ENCODE measurements at places on chromosomes 3 and 15.

- DNase-seq = no peak
Observed at GRCh38 chr3:72054976-72055375, 270.0 kb upstream of the PROK2 start.

- no peak for DNase-seq
Observed at GRCh38 chr3:168422843-168423242, 327.1 kb upstream of the GOLIM4 start.

DNA sequence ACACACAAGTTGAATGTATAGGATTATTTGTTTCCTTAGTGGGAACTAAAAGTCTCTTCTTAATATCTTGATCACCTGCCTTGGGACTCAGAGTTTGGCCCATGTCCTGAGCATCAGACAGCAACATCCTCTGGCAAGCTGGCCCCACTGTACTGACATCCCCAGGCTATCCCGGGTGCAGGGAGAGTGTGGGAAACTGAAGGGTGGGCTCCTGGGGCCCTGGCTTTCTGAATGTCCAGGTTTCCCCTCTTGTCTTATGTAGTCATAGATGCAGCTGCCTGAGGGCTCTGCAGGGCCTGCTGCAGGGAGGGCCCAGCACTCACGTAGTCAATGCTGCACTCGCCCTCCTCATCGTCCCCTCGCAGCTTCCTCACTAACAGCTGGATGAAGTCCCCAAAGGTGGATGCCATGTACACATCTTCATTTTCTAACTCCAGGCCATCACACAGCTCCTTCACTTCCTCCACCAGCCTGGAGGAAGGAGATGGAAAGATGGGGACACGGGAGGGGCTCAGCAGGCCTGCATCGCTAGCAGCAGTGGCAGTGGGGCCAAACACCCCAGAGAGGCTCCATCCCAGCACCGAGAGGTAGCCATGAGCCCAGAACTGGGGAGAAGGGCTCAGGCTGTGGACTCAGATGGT lies 42.8 kb downstream of the ALDH1L1 start:
- no peak for DNase-seq

- DNase-seq = peak; percentile 59
Observed at GRCh38 chr3:45993421-45994027, 2.1 kb downstream of the FYCO1 start.

DNA sequence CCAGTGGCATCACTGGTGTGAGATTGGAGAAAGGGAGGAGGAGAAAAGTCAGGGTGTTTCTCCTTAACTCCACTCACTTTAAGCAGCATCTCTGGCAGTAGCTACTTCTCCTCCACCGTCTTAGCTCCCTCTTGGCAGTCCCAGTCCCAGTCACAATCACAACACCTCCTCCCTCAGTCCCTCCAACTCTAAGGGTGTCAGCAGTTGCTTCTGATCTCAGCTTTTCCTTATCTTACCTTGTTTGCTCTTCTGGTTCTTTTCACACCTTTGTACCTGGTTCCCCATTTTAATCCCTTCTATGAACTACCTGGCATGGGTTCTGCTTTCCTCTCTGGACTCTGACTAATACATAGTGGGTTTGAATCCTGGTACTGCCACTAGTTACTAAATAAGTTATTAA lies 188.3 kb upstream of the CTDSPL start:
- DNase-seq = no peak

DNA sequence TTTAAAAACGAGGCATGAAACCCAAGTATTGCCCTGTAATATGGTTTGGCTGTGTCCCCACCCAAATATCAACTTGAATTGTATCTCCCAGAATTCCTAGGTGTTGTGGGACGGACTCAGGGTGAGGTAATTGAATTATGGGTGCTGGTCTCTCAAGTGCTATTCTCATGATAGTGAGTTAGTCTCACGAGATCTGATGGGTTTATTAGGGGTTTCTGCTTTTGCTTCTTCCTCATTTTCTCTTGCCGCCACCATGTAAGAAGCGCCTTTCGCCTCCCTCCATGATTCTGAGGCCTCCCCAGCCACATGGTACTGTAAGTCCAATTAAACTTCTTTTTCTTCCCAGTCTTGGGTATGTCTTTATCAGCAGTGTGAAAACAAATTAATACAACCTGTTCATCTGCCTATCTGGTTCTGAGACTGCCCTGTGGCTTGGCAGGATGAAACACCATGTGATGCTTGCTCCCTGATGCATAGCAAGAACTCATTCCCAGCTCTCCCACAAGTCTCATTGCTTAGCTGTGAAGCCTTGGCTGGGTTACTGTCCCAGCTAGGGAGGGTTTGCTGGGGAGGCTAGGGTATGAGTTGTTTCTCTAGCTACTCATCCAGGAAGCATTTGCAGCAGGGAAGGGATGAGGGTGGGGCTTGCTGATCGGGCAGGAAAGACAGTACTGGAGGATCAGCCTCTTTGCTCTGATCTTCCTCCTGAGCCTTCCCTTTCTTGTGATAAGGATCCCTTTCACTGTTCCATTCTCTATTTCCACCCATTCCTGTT lies 3.7 kb upstream of the SQOR start:
- no peak for DNase-seq

DNA sequence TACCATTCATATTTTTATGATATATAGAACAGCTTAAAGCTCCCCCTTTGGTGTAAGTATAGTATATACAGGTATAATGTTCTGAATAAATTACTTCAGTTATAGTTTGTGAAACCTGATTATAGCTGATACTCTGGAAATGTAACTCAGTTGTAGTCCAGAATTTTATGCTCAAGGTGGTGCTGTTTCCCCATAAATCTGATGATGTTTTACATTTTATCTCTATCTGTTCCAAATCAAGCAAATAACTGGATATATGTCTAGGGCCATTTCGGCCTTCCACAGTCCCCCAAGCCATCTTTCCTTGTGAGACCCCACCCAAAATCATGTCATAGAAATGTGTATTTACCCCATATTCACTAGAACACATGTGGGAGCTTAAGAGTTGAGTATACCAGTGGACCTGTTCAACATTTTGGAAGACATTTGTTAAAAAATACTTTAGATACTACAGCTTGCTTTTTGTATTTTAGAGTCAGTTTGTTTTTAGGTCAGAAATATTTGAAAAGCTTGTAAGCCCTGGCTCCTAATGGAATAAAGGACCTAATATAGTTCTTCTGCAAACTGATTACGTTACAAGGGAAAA lies 107.1 kb downstream of the ATG7 start:
- DNase-seq = peak; percentile 59

GRCh38 chr3:152557302-152557999 lies 277.5 kb upstream of the P2RY1 start:
- DNase-seq = no peak

GRCh38 chr3:12229896-12230295 lies 59.0 kb upstream of the PPARG start:
- DNase-seq = no peak

DNA sequence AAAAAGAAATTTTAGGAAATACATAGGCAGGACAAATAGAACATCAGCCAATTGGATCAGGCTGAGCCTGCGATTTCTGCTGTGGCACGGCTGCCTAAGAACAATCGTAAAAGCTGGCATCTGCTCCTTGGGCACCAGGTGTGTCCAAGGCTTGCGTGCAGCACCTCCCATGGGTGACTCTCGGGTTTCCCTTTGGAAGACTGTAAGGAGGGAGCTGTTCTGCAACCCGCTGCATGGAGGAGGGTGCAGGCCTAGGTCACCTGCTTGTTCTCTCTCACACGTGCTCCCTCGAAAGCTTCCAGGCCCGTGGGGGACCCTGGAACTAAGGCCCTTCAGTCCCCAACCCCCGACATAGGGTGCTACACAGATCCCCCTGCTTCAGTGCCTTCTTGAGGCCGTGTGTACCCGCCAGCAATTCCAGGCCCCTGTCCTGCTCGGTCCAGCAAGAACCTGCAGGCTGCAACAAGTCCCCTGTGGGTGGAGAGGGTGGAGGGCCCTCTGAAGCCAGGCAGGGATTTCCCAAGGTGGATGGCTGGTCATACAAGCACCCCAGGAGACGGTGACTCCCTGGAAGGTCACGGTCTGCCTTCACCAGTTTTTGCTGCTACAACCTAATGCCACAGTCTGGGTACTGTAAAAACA lies 3.4 kb downstream of the GP9 start:
- no peak for DNase-seq

- peak; percentile 19 for DNase-seq
Observed at GRCh38 chr3:68972358-68972979, 40.1 kb upstream of the TAFA4 start.

DNA sequence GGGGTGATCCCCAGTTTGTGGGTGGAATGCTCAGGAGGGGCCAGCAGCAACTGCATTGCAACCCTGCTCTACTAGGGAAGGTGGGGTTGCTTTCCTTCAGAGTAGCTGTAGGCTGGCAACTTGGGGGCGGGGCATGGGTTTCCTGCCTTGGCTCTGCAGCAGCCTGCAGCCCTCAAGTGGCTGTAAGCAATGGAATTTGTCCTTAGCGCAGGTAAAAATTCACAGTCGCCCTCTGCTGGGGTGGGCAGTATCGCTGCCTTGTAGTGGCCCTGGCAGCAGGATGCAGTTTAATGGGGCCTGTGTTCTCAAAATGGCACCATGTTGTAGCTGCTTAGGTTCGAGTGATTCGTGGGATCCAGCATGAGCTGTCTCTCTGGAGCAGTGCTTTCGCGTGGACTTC lies 29.8 kb downstream of the STT3B start:
- DNase-seq = peak; percentile 26

DNA sequence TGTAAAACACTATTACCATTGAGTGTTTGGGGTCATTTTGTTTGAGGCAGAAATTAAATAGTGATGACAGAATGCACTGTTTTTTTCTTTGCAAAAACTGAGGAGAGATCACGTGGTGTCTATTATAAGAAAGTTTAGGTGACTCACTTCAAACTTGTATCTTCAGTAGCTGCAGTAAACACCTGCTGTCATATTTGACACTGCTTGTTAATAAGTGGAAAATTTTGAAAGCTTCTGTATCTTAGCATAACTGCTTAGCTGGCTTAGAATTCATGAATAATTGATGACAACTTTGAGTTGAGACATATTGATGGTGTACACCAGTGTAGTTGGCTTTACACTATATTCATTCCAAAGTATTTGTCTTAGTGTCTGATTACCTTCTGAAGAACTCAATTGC lies 29.7 kb upstream of the MDFIC2 start:
- DNase-seq = no peak
